ENCODE measurements at places on chromosomes 3 and 15. TPM values are rescaled to one million over a fixed set of nuclear protein-coding genes. Genes with fewer than 3 reads are reported as not detected.
A peak's percentile ranks its signal among the peaks of the same experiment; 100 is the strongest.

- H3K4me1 ChIP-seq, result peaks cover 37% of the 10 kb centered on the region
- peak overlapping the region; percentile 87 for H3K27ac ChIP-seq
- H3K36me3 ChIP-seq, result peaks cover 10% of the 10 kb centered on the region
- no peaks in the 10 kb centered on the region for H3K27me3 ChIP-seq
- no peak for DNase-seq
Observed at GRCh38 chr3:49352890-49353421, 5.2 kb downstream of the GPX1 start.

GRCh38 chr3:187369089-187369447 lies 883 bp downstream of the RTP4 start:
- H3K36me3 ChIP-seq, result no peaks in the 10 kb centered on the region
- no peak overlapping the region for H3K27ac ChIP-seq
- H3K4me3 ChIP-seq, result no peak overlapping the region
- H3K4me1 ChIP-seq, result peaks cover 8% of the 10 kb centered on the region
- no peak for DNase-seq
- H3K27me3 ChIP-seq, result peaks cover 6% of the 10 kb centered on the region

GRCh38 chr3:84547971-84548970 lies 410.5 kb upstream of the CADM2 start:
- H3K4me3 ChIP-seq, result no peak overlapping the region
- DNase-seq, result peak; percentile 71
- H3K27me3 ChIP-seq, result peaks cover 5% of the 10 kb centered on the region
- H3K27ac ChIP-seq, result no peak overlapping the region
- no peaks in the 10 kb centered on the region for H3K4me1 ChIP-seq

DNA sequence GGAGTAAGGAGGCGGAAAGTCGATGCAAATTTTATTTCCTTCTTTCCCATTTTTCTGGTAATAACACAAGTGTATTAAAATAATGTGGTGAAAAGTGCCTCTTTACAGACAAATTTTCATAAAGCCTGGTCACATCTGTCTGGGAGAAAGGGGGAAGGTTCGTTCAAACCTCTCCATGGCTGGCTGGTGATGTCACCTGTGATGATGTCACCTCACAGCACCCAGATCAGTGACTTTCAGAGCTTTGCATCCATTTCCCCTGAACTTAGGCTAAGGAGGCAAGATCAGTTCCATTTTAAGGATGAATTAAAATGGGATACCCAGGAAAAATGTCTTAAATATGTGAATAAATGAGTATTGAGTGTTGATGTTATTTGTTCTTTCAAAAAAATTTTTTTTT lies 34.1 kb downstream of the ATP10A start:
- no peaks in the 10 kb centered on the region for H3K27me3 ChIP-seq
- peaks cover 87% of the 10 kb centered on the region for H3K4me1 ChIP-seq
- H3K27ac ChIP-seq, result peak overlapping the region; percentile 100
- H3K36me3 ChIP-seq, result peaks cover 25% of the 10 kb centered on the region

- no peak for DNase-seq
- no peak overlapping the region for H3K4me3 ChIP-seq
- no peak overlapping the region for H3K27ac ChIP-seq
Observed at GRCh38 chr3:59267021-59267420, 217.2 kb upstream of the CFAP20DC start.

- H3K4me1 ChIP-seq, result no peaks in the 10 kb centered on the region
- H3K4me3 ChIP-seq, result no peak overlapping the region
- H3K36me3 ChIP-seq, result no peaks in the 10 kb centered on the region
- H3K27me3 ChIP-seq, result peaks cover 20% of the 10 kb centered on the region
- DNase-seq, result no peak
Observed at GRCh38 chr3:9205345-9206143, 43.9 kb downstream of the SRGAP3 start.

DNA sequence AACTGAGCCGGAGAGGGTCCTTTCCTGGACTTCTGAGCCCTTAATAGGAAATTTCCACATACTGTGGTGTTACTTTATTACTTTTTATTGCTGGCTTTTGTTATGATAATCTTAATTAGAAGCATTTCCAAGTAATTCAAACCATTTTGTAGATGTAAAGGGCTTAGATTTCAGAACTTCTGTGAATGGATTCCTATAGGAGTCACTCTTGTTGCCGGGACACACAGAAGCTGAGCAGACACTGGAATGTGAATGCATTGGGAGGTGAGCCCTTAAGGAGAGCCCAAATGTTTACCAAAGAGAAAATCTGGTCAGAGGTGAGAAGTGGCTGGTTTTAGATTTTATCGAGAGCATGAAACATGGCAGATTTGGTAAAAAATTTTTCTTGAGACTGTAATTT lies 87.4 kb downstream of the FNDC3B start:
- no peak overlapping the region for H3K4me3 ChIP-seq
- peaks cover 19% of the 10 kb centered on the region for H3K36me3 ChIP-seq
- H3K4me1 ChIP-seq, result peaks cover 81% of the 10 kb centered on the region
- DNase-seq, result no peak
- peak overlapping the region; percentile 79 for H3K27ac ChIP-seq
- H3K27me3 ChIP-seq, result no peaks in the 10 kb centered on the region

DNA sequence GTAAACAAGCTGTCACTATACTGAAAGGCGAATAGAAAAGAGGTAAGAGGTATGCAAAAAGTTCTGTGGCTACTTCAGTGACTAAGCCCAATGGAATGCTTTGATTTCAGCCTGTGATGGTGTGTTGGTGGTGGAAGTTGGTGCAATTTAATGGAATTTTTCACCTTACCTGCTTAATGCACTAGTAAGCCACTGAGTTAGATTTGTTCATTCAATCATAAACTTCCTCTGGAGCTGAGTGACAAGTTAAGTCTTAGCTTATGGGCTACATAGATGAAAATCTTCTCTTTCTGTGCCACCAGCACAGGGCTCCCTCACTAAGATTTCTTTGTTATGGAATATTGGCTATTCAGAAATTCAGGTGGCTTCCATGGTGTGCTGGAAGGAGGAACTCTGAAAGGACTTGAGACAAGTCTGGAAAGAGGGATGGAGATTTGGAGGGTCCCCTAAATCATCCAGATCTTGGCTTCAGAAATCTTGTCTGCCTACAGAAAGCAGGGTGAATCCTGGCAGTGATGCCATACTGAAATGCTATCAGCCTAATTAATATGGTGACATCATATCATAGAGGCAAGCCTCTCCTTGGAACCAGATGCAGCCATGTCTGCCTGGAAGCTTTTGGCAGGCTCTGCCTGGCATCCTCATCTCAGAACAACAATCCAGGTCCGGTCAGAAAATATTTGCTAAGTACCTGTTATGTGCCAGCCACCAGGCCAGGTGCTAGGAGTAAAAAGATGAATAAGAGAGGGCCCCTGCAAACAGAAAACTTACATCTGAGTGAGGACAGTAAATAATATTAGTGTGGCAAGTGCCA lies 8.1 kb upstream of the GAP43 start:
- no peak overlapping the region for H3K27ac ChIP-seq
- DNase-seq, result no peak
- no peaks in the 10 kb centered on the region for H3K36me3 ChIP-seq
- no peak overlapping the region for H3K4me3 ChIP-seq
- H3K27me3 ChIP-seq, result no peaks in the 10 kb centered on the region

GRCh38 chr15:101561584-101561906 lies 72.0 kb upstream of the PCSK6 start:
- H3K4me3 ChIP-seq, result no peak overlapping the region
- no peaks in the 10 kb centered on the region for H3K4me1 ChIP-seq
- no peaks in the 10 kb centered on the region for H3K36me3 ChIP-seq
- H3K27ac ChIP-seq, result no peak overlapping the region
- H3K27me3 ChIP-seq, result peaks cover 18% of the 10 kb centered on the region

- H3K4me1 ChIP-seq, result peaks cover 8% of the 10 kb centered on the region
- no peak for DNase-seq
- peaks cover 3% of the 10 kb centered on the region for H3K27me3 ChIP-seq
- H3K36me3 ChIP-seq, result peaks cover 2% of the 10 kb centered on the region
- no peak overlapping the region for H3K4me3 ChIP-seq
- H3K27ac ChIP-seq, result peak overlapping the region; percentile 66
Observed at GRCh38 chr15:66657185-66658020, 44.6 kb upstream of the SMAD6 start.

DNA sequence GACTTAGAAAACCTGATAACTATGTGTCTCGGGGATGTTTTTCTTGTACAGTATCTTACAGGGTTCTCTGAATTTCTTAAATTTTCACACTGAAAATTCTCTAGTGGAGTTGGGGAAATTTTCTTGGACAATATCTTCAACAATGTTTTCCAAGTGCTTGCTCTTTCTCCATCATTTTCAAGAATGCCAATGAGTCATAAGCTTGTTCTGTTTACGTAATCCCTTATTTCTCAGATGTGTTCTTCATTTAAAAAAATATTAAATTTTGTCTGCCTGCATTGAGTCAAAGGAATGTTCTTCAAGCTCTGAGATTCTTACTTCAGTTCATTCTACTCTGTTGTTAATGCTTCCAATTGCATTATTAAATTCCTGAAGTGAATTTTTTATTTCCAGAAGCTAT lies 21.9 kb upstream of the PLSCR2 start:
- H3K36me3 ChIP-seq, result peaks cover 6% of the 10 kb centered on the region
- no peak overlapping the region for H3K4me3 ChIP-seq
- H3K4me1 ChIP-seq, result peaks cover 25% of the 10 kb centered on the region
- no peak for DNase-seq

GRCh38 chr3:42134867-42135464 lies 43.8 kb downstream of the TRAK1 start:
- peaks cover 9% of the 10 kb centered on the region for H3K36me3 ChIP-seq
- no peak overlapping the region for H3K27ac ChIP-seq
- no peak overlapping the region for H3K4me3 ChIP-seq
- no peaks in the 10 kb centered on the region for H3K4me1 ChIP-seq
- H3K27me3 ChIP-seq, result no peaks in the 10 kb centered on the region

DNA sequence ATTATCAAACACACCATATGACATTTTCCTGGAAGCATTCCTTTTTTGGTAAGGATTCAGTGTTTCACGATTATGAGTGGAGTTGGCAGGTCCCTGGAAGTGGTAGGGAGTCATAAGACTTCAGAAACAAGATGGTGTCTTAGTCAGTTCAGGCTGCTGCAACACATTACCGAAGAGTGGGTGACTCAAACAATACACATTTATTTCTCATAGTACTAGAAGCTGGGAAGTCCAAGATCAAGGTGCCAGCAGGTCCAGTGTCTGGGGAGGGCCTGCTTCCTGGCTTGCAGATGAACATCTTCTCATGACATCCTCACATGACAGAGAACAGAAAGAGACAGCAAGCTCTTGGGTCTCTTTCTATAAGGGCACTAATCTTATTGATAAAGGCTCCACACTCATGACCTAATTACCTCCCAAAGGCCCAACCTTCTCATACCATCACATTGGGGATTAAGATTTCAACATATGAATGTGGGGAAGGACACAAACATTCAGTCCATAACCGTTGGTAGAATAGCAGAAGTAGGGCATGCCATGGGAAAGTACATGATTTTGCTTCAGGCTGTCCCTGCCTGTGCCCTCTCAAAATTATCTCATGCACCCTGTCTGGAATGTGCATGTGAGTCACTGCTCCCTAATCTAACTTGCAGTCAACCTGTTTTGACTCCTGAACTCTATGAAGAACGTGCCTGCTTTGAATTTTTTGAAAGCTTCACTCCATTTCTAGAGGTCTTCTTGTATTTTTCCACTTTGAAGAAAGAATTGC lies 72.5 kb downstream of the GTPBP8 start:
- peaks cover 20% of the 10 kb centered on the region for H3K4me1 ChIP-seq
- peaks cover 1% of the 10 kb centered on the region for H3K36me3 ChIP-seq
- DNase-seq, result no peak
- peak overlapping the region; percentile 28 for H3K27ac ChIP-seq
- H3K27me3 ChIP-seq, result no peaks in the 10 kb centered on the region

- H3K27me3 ChIP-seq, result no peaks in the 10 kb centered on the region
- H3K27ac ChIP-seq, result no peak overlapping the region
- no peak overlapping the region for H3K4me3 ChIP-seq
Observed at GRCh38 chr3:17802950-17803349, 60.5 kb upstream of the TBC1D5 start.

- H3K27me3 ChIP-seq, result no peaks in the 10 kb centered on the region
- peaks cover 4% of the 10 kb centered on the region for H3K4me1 ChIP-seq
- no peak for DNase-seq
- no peak overlapping the region for H3K27ac ChIP-seq
- peaks cover 9% of the 10 kb centered on the region for H3K36me3 ChIP-seq
- H3K4me3 ChIP-seq, result no peak overlapping the region
Observed at GRCh38 chr3:123505820-123506219, 56.9 kb upstream of the ADCY5 start.

DNA sequence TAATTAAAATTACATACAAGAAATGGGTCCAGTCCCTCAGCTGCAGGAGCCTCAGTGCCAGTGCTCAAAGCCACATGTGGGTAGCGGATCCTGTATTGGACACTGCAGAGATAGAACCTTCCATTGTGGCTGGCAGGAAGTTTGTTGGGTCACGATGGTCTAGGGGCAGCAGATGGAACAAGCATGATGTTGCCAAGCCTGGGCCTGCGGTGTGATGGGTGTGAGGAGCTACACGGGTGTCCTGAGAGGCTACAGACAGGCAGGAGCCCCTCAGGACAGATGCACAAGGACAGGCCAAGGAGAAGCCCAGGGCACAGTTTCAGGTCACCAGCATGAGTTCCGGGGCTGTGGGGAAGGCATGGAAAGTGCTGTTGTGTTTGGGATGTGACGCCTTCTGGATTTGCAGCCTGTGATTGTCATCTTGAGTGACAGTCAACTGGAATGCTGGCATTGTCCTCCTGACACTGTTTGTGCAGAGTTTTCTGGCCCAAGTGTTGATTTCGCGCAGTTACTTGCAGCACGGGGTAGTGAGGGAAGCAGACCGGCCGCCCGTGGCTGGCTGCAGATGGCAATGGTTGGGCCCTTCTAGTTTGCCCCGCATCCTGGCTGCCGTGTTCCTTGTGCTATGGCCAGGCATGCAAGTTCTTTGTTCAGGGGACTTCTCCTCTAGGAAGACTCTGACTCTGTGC lies 177.1 kb downstream of the NSMCE3 start:
- H3K27me3 ChIP-seq, result no peaks in the 10 kb centered on the region
- no peaks in the 10 kb centered on the region for H3K4me1 ChIP-seq
- peak; percentile 62 for DNase-seq
- no peaks in the 10 kb centered on the region for H3K36me3 ChIP-seq
- H3K27ac ChIP-seq, result no peak overlapping the region
- H3K4me3 ChIP-seq, result no peak overlapping the region

CPLX3 gene
- not detected for total RNA-seq

UPK1B gene
- not detected for total RNA-seq

ZIC1 gene
- total RNA-seq, result 57.3 TPM

IGF1R gene
- 119 TPM for total RNA-seq

ENTPD3 gene
- not detected for total RNA-seq

CLDN1 gene
- 13.1 TPM for total RNA-seq

CATSPER2 gene
- total RNA-seq, result 3.1 TPM

CCR3 gene
- total RNA-seq, result not detected

HYAL2 gene
- 36.8 TPM for total RNA-seq

PCOLCE2 gene
- 9.3 TPM for total RNA-seq
